ENCODE measurements at places on chromosomes 11 and 22. TPM values are rescaled to one million over a fixed set of nuclear protein-coding genes. Genes with fewer than 3 reads are reported as not detected.
A peak's percentile ranks its signal among the peaks of the same experiment; 100 is the strongest.

SGSM1 gene
- total RNA-seq: 0.26 TPM

TPP1 gene
- total RNA-seq: 2.9 TPM

SORL1 gene
- total RNA-seq: 4.5 TPM

TRIM66 gene
- total RNA-seq: 4.1 TPM

NPAS4 gene
- total RNA-seq: not detected

DNA sequence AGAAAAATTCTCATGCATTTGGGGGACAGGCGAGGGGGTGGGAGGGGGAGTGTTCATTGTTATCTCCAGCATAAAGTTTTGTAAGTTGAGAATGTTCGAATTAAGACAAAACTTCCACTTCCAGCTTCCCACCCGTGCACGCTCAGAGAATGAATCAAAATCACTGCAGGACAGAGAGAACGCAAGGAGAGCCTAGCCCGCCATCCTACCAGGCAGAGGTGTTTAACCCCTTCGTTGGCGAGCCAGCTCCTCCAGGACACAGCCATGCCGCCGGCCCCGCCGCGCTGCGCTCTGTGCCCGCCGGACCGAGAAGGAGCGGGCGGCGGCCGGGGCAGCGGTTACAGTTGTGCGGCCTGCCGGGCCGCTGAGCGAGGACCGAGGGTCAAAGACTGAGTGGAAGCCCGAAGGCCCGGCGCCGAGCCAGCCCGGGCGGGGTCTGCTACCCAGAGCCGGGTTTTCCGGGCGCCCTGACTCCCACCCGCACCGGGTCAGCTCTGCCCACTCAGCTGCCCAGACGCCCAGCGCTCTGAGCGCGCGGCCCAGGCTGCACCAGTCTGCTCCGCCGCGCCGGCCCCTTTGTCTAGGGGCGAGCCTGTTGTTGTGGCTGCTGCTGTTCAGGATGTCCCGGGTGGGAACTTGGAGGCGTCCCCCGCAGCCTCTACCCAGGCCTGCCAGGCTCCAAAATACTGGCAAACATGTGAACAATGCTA is at the start of gene NOX4:
TSS of gene NOX4 (minus strand) at position 395 of the 710 bp plus-strand sequence. CDS start at position 266, 129 bp downstream.
- no peak for DNase-seq

- DNase-seq: no peak
Observed at GRCh38 chr22:32951076-32951806, 106.9 kb downstream of the SYN3 start.

DNA sequence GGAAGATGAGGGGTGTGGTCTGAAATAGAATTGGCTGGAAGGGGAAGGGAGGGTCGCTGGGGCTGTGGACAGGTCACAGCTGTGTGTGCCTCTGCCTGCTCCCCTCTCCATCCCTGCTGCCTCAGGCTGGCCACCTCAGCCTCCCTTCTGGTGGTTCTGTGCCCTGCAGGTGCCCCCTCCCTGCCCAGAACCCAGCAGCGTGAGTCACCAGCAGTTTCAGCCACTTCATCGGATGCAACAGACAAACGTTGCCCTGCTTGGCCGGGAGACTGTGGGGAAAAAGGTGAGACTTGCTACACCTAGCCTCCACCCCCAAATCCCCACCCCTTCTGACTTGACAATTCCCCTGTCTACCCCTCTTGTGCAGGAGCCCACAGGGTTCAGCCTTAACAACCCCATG is 21.8 kb upstream of the LRRC10B start:
- no peak for DNase-seq

- DNase-seq: no peak
Observed at GRCh38 chr11:120340529-120340928, 4.3 kb downstream of the ARHGEF12 start.

GRCh38 chr22:50665212-50665611 is 7.4 kb upstream of the SHANK3 start:
- no peak for DNase-seq

DNA sequence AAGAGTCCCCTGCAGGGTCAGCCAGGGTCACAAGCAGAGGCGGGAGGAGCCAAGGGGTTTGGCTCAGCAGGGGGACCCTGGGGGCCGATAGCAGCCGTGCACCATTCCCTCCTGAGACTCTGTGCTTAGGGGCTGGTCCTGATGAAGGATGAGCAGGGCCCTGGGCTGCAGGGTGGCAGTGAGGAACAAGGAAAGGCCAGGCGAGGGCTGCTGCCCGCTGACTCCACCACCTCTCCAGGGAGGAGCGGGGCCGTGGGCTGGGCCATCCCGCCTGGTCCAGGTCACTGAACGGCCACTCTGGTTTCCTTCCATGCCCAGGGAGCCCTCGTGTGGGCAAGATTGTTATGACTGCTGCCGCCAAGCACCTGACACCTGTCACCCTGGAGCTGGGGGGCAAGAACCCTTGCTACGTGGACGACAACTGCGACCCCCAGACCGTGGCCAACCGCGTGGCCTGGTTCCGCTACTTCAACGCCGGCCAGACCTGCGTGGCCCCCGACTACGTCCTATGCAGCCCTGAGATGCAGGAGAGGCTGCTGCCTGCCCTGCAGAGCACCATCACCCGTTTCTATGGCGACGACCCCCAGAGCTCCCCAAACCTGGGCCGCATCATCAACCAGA is 9.2 kb upstream of the NDUFS8 start:
- DNase-seq: no peak

DNA sequence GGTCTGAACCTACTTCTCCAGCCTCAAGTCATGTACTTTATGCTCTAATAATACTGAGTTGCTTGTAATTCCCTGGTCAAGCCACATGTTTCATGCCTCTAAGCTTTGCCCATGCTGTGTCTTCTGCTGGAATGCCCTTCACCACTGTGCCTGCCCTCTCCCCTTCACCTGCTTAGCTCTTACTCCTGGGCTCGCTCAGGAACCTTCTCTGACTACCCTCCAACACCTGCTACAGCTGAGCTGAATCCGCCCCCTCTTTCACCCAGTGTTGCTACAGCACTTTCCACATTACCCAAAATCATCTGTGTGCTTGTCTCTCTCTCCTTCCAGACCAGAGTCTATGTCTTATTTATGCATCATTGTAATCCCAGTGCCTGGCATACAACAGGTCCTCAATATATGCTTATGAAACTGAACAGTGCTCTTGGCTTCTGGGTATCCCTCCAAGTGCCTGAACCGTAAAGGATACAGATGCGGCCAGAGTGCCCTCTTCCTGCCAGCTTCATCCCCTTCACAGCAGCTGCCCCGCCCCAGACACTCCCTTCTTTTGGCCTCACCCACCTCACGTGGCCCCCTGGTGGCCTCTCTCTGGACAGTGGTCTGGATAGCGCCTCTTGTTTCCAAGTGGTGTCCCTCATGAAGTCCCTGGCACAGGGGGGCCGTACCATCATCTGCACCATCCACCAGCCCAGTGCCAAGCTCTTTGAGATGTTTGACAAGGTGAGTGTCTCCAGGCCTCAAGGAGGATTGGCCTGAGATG is 7.1 kb downstream of the ABCG4 start:
- peak; percentile 11 for DNase-seq

GRCh38 chr11:90438069-90438468 is 215.2 kb upstream of the CHORDC1 start:
- DNase-seq: no peak

DNA sequence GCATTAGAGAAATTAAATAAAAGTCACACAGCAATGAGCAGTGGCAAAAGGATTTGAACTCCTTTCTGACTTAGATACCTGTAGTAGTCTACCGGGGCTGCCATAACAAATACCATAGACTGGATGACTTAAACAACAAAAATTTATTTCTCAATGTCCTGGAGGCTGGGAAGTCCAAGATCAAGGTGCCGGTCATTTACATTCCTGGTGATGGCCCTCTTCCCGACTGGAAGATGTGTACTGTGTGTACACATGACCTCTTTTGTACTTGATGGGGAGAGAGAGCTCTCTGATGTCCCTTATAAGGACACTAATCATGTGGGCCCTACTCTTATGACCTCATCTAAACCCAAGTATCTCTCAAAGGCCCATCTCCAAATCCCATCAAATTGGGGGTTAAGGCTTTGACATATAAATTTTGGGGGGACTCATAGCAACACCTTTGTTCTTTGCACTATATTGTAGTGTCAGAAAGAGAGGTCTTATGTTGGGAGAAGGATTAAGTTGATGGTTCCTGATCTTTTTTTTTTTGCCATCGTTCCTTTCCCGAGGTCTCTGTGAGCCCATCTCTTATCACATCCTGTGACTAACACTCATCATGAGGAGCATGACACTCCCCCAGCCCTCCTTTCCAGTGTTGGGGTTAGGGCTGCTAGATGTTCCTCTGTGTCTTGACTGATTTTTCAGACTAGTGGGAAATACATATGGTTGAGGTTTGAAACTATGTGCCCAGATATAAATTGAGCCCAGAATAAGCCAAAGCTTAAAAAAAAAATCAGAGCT is 104.3 kb downstream of the TRAF6 start:
- DNase-seq: no peak

DNA sequence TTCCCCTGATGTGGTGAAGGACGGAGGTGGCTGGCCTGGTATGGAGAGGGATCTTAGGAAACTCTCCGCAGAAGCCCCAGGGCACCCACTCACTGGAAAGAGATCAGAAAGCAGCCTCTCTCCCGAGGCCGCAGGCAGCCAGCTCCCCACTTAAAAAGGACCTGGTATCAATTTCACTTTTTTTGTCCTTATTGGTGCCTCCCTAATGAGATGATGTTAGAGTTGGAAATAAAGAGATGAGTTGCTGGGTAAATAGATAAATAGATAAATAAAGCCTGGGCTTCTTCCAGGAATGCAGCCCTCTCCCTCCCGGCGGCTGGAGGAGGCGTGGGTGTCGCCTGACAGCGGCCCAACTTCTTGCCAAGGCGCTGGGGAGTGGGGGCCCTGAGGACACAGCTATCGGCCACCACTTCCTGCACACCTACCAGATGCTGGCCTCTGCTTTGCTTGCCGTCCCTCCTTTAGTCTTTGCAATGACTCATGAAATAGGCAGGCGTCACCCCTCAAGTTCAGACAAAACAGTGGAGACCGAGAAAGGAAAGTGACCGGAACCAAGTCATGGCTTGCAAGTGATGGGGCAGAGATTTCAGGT is 42.9 kb downstream of the LINC01488 start:
- DNase-seq: no peak

All from NCI-H460 (cell line).